ENCODE measurements at places on chromosomes 3 and 15.

GRCh38 chr15:99137111-99137546 is 32.2 kb downstream of the SYNM start:
- DNase-seq = no peak

DNA sequence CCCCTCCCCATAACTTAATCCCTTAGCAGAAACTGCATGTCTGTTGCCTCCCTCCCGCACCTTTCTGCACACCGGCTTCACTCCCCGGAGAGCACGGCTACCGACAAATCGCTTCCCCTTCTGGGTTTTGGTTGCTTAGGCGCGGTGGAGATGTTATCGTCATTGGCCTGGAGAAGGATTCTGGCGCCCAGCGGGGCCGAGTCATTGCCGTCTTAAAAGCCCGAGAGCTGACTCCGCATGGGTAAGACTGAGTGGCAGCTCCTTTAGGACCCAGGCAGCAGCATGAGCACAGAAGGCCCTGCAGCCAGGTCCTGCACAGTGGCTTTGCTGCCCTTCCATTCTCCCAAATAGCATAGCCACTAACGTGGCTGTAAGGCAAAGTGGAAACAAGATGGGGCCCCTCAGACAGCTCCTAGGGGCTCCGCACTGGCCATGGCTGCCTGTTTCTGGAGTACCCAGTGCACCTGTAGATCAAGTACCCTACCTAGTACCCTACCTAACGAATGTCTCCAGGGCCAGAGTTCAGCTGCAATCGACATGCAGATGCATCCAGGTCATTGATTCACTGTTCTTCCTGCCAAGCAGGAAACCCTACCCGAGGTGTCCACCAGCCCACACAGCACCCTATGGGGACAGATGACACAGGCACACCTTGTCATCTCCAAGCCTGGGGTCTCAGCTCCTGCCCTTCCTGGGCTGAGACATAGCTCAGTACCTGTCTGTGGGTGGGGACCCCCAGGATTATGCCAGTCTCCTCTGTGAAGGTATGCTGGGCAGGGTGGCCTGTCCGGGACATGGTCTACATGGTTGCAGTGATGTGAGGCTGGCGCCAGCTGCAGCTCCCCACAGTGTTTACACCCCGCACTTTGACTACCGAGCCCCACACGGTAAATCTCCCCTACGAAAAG is 147.6 kb downstream of the LRRK1 start:
- no peak for DNase-seq

DNA sequence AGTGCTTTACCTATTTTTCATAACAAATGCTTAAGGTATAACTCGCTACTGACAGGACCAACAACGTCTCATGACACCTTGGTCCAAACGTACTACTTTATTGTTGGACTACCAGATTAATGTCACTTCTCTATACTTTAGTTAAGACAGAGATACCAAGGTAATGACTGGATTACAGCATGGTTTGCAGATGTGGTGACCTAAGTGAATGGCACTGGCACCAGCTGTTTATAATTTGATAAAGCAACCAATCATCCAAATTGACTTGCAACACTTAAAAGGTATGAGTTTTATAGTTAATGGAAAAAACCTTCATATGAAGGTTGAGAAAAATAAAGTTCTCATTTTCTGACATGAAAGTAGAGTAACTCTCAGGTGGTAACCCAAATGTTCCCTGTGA is 209.0 kb downstream of the NEK10 start:
- DNase-seq = no peak

DNA sequence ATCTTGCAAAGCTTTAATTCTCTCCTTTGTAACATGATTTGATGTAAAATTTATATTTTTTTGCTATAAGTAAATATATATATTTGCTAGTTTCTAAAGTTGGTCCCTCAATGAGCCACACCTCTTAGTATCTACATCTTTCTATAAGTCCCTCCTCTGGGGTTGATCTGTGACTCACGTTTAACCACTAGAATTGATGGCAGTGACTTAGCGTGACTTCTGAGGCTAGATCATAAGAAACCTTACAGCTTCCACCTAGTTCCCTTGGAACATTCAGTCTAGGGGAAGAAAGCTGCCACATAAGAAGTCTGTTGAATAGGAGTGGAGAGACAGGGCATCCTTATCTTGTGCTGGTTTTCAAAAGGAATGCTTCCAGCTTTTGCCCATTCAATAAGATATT is 56.6 kb upstream of the TNIK start:
- no peak for DNase-seq

GRCh38 chr3:195044411-195044810 is 226.5 kb downstream of the XXYLT1 start:
- no peak for DNase-seq

DNA sequence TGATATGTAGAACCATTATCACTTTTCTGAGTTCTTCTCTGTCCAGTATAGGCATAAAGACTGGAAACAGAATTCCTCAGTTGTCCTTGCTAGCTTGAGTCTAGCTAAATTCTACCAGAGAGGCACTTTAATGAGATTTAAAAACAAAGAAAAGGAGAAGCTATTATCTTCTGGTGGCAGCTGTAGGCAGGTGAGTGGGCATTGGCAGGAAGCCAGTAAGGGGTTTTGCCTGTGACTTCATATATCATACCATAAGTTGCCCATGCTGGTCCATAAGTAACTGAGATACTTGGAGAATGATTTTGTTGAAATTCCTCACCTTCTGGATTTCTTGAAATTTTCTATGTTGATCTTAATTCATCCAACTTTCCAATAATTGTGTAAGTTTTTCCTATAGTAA is 402.3 kb upstream of the TGFBR2 start:
- DNase-seq = no peak

DNA sequence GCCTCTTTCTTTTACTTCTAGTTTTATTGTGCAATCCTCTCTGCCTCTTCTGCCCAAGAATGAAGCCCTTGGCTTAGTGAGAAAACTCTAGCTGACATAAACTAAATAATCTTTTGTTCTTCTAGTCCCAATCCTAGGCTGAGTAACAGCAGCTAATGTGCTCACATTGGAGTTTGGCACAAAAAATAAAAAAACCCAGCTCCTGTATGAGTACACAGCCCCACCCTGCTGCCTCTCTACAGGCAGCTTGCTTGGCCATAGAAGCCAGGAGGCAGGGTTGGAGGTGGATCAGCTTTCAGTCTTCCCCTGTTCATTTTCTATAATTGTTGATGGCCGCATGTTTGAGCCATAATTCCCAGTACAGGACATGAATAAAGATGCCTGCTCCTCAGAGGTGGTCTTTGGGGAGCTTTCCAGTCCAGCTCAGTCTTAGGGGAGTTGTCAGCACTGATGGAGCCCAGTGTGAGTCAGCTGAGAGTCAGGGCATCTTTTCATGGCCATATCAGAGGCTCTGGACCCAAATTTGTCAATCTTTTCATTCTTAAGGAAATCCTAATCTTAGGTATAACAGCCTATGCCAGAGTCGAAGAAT is 46.7 kb downstream of the RTP1 start:
- no peak for DNase-seq

GRCh38 chr3:125634336-125634950 is 39.1 kb upstream of the OSBPL11 start:
- no peak for DNase-seq

- DNase-seq = no peak
Measured at GRCh38 chr15:70493376-70493775, 270.0 kb downstream of the UACA start.

- DNase-seq = no peak
Measured at GRCh38 chr15:38300395-38300794, 47.8 kb downstream of the SPRED1 start.

DNA sequence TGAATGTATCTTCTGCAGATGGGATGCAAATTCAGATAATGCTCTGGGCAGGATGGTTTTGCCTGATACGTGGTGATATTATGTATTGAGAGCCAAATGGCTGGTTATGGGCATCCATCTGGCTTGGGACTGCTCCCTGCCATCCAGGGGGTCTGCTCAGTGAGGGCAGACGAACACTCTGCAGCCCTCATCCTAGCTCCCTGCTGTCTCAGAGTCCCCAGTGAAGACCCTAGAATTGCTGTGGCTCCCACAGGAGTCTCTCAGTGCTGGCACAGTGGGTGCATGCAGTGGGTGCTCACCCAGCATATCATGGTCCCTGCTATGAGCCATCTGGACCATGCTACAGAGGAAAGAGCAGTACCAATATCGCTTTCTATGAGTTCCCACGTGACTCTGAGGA is 10.3 kb downstream of the CX3CR1 start:
- no peak for DNase-seq

DNA sequence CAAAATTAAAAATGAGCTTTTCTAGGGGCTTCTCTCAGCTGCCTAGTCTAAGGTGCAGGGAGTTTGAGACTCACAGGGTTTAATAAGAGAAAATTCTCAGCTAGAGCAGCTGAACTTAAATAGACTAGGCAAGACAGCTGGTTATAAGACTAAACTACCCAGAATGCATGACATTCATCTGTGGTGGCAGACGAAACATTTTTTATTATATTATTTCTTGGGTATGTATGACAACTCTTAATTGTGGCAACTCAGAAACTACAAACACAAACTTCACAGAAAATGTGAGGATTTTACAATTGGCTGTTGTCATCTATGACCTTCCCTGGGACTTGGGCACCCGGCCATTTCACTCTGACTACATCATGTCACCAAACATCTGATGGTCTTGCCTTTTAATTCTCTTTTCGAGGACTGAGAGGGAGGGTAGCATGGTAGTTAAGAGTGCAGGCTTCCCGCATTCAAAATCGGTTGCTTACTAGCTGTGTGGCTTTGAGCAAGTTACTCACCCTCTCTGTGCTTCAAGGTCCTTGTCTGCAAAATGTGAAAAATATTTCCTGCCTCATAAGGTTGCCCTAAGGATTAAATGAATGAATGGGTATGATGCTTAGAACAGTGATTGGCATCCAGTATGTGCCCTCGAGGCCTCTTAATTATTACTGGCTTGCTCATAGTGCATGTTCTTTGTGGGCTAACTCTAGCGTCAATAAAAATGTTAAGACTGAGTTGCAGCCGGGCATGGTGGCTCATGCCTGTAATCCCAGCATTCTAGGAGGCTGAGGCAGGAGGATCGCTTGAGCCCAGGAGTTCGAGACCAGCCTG is 984 bp downstream of the CCR5 start:
- DNase-seq = no peak

- peak; percentile 13 for DNase-seq
Measured at GRCh38 chr15:50355980-50356379, 982 bp upstream of the GABPB1 start.

DNA sequence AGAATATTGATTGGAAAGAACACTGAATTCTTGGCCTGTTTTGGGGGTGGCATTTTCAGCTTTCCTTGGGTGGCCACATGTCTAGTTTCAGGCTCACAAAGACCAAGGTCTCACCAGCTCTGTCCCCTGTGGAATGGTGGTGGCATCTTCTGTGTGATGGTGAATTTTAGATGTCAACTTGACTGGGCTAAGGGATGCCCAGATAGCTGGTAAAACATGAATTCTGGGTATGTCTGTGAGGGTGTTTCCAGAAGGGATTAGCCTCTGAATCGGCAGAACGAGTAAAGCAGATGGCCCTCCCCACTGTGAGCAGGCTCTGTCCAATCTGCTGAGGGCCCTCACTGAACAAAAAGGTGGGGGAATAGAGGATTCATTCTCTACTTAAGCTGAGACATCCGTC is 34.4 kb upstream of the MYZAP start:
- no peak for DNase-seq

DNA sequence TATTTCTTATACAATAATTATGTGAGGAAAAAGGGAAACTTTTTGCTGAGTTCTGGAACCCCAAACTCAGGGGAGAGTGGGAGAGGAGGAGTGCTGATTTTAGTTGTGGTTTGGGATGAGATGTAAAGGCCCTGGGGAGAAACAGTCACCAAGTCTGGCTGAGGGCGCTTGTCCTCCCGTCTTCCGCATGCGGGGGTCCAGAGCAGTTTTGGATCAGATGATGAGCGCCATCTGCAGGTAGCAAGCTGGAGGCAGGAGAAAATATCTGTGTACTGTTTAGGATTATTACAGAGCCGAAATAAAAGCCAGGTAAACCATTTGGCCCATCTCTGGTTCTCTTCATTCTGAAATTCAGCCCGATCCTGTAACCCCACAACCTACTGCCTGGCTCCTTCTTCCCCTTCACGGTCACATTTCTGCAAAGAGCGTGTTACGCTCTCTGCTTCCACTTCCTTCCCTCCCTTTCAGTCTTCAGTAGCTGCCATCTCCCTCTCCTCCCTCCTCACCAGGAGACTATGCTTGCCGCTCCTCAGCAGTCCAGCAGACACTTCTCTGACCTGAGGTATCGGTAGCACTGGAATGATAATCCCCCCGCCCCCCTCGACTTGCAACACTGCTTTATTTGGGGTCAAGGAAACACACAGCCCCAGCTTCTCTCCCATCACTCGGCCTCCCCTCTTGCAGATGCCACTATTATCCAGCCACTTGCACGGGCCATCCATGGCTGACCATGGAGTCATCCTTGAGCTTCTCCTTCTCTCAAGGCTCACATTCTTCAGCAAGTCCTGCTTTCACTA is 1.4 kb upstream of the PARP14 start:
- peak; percentile 65 for DNase-seq

- no peak for DNase-seq
Measured at GRCh38 chr3:37645517-37646380, 215.9 kb upstream of the CTDSPL start.

DNA sequence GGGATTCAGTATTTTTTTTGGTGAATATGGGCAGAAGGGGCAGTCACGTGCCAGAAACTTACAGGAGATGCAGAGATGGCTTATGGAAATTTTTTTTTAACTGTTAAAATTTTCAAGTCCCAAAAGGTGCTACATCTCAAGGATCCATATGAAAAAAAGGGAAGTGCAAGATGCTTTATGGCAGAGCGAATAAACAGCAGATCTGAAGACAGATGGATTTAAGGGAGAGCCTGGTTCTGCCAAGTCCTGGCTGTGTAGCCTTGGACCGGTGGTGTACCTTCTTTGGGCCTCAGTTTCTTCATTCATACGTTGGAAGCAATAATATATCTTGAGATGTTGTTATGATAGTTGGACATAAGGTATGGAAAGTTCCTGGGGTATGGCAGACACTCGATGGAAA is 91.5 kb upstream of the ARRDC4 start:
- no peak for DNase-seq

- no peak for DNase-seq
Measured at GRCh38 chr3:171428321-171428787, 31.9 kb downstream of the TNIK start.

- DNase-seq = no peak
Measured at GRCh38 chr15:101394654-101395053, 94.9 kb downstream of the PCSK6 start.

Measured in dermis microvascular lymphatic vessel endothelial cell (primary cell).